ENCODE measurements at places on chromosomes 3 and 15.

DNA sequence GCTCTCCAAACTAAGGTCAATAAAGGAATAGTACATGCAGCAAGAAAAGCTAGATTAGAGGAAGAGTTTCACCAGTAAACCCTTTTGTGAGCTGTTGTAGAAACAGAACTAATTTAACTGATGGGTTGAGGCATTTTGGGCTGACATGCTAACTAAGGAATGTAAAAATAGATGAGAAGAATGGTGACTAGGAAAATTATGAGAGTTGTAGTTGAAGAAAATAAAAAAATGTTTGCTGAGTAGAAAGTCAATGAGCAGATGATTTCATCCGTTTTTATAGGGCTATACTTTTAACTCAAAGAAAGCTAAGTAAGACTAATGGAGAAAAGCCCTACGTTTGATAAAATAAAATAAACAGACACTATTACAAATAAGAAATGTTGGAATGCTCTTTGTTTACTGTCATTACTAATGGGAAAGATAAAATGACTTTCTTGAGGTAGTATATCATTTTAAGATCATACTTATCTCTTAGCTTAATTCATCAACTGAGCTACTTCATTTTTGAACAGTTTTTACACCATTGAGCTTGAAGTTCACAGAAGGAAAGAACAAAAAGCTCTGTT is 209.4 kb upstream of the DPH6 start:
- no peak for DNase-seq

DNA sequence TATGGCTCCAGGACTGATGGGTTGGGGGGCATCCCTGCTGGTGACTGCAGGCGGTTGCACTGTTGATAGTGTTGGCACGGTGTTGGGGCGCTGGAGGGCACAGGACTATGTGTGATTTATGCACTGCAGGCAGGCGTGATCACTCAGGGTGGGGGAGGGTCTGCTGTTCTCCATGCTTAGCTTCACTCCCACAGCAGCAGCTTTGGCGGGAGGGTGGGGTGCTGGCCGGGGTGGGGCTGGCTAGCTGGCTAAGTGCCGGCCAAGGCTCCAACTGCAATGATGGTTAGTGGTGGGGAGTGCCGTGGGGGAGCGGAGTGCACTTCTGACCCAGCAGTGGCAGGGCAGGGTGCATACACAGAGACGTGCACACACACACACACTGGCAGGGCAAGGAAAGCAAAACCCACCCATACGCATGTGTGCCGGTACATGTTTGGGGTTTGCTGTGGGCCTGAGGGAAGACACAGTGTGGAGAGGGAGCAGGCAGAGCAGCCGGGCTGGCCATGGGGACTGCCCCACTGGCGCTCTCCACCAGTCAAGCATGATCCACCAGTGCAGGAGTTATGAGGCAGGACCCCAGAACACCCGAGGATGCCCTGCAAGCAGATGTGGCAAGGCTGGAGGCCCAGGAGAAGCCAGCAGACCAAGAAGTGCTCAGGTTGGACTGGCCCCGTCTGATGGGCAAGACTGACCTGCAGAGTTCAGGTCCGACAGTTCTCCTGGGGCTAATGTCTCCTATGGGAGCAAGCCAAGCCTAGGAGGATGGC is 16.5 kb upstream of the FGF7 start:
- no peak for DNase-seq

GRCh38 chr3:126083511-126083912 is 412 bp downstream of the SLC41A3 start:
- no peak for DNase-seq

DNA sequence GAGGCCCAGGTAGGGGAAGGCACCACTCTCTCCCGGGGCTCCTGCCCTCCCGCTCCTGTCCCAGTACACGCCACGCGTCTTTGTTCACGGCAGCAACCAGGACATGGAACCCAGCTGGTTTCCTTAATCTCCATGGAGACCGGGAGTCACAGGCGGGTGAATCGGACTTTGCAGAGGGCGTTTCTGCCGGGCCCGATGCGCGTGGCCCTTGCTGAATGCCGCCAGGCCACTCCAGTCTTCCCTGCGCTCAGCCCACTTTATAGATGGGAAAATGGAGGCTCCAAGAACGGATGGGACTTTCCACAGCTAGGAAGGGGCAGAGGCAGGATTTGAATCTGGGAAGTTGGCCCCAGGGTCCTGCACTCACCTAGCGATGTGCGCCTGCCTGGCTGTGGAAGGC is 7.4 kb downstream of the PLXND1 start:
- DNase-seq, result no peak

DNA sequence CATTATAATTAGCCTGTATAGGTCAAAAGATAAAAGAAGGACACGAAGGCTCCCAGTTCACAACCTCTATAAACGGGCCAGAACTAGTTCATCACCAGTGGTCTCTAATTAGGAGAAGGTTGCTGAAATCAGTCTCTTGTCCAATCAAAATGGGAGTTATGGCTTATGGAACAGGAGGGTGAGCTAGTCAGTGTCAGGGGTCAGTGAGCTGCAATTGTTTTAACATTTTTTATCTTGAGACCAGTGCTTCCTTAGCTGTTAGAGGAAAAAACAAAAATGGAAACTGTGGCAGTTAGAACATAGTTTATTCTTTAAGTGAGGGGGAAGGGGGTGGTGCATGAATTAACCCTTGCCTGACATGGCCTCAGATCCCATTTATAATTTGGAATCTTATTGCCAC is 141.7 kb downstream of the KCNMB2 start:
- DNase-seq, result no peak

- no peak for DNase-seq
These were observed 123.2 kb upstream of the CGNL1 start for GRCh38 chr15:57253082-57253481.

DNA sequence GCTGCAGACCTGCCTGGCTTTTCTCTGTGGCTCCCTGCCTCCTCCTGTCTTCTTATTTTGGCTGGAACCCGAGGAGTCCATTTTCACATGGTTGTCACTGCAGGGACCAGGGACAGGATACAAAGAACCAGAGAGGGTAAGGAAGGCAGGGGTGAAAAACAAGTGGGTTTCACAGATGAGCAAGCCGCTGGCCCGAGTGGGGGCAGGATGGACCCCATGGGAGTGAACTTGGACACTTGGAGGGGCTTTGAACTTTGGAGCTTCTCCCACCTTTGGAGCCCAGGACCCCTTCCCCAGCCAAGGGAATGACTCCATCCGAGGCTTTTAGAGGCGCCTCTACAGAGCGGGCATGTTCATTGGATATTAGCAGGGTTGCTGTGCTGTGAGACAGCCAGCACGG is 26.9 kb upstream of the ADCY5 start:
- DNase-seq, result no peak

- no peak for DNase-seq
These were observed 9.7 kb upstream of the CRBN start for GRCh38 chr3:3189102-3189727.

DNA sequence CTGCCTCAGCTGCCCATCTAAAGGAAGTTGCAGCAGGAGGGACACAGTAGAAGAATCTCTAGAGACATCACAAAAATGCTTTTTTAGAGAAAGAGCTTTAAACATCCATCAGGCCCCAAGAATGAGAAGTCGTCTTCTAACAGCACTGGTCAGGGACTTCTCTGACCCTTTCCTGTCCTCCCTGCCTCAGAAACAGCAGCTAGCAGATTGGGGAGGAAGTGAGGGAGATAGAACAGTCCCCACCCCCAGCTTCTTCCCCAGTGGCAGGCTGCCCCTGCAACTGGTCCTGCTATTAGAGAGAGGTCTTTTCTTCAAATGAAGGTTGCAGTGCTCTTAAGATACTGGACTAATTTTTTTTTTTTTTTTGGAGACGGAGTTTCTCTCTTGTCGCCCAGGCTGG is 55.1 kb downstream of the PDE8A start:
- DNase-seq, result no peak

- no peak for DNase-seq
These were observed 75.1 kb upstream of the TSEN2 start for GRCh38 chr3:12408984-12409683.

DNA sequence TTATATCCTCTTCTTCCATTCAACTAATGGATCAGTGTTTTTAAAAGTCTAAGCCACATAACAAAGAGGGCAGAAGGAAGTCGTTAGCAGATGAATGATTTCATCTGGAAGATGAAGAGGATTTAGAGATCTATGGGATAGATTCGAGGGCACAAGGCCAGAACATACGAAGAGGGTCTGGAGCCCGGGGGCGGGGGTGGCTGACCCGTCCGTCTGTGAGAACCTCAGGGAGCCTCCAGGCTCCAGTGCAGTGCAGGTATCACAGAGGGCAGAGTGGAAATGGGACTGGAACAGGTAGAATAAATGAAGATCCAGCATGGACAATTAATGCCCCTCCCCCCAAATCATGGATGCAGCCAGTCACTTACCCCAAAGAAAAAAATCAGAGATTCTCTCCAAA is 1.5 kb upstream of the GOLGA8B start:
- no peak for DNase-seq

GRCh38 chr3:94772402-94772801 is 709.5 kb downstream of the NSUN3 start:
- DNase-seq, result no peak

All from GM12878 (cell line).